ENCODE measurements at places on chromosomes 4 and X.
A peak's percentile ranks its signal among the peaks of the same experiment; 100 is the strongest.

DNA sequence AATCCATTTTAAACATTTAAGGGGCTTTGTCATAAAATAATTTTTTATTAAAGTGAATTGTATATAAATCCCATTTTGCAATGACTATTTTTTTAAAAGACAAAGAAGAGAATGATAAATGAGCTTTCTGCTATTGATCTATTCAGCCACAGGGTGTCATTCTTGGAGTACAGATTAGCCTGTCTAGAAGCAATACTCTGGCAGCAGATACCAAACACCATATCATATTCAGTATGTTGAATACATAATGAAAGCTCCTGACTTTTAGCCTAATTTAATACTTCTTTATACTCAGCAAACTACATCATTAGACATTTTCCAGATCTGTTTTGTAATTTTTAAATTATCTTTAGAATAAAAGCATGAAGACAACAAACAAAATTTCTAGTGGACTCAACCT lies 496.3 kb downstream of the PDGFC start:
- no peak for DNase-seq

DNA sequence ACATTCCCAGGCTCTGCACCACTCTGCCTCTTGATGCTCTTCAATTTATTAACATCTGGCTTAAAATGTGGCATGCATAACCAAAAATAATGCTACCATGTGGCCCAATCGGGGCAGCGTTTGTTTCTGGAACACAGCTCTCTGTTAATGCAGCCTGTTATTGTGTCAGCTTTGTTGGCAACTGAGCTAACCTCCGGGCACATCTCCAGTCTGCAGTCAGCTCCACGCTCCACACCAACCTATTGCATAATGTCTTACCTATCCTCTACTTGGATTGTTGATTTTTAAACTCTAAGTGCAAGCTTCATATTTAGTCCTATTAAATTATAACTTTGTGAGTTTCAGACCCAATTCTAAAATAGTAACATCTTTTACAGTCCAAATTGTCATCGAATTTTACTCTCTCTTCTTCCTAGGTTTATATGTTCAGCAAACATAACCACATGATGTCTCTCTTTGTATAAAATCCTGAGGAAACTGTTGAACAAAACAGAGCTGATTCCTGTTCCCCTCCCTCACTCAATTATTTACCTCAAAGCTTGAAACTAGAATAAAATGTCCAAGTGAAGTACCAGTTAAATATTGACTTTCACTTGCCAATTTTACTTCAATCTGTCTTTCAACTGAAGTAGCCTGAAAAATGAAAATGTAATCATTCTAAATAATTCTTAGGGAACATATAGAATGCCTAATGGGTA lies 92.2 kb upstream of the RAPGEF2 start:
- DNase-seq: no peak

- no peak for DNase-seq
Observed at GRCh38 chrX:116236666-116237065, 66.1 kb downstream of the AGTR2 start.

GRCh38 chr4:70670332-70671014 lies 4.2 kb upstream of the JCHAIN start:
- DNase-seq: no peak

DNA sequence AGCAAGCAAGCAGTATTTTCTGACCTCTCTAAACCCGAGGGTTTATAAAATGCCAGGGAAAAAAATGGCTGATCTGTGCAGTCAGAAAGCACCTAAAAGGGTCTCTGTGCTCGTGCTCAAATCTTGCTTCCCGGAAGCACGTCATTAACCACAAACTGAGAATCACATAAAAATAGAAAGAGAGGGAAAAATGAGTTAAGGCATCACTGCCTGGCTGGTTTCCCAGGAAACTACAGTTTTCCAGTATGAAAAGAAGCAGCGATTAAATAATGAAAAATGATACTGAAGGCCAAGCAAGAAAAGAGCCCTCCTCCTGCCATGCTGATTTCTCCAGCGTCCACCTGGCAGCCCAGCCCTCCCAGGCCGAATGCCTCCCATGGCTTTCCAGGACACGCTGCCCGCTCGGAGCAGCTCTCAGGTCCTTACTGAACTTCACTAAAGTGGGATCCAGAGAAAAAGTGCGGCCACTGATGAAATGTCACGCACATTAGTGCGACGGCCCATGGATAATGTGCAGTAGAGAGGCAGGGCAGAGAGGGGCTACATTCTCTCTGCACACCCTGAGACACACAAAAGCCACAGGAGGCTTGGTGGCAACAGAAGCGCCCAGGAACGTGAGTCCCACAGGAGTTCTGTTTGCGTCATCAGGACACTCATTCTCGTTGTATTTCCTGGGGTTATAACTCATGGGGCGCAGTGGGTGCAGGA lies 80.4 kb downstream of the WFS1 start:
- DNase-seq: no peak

DNA sequence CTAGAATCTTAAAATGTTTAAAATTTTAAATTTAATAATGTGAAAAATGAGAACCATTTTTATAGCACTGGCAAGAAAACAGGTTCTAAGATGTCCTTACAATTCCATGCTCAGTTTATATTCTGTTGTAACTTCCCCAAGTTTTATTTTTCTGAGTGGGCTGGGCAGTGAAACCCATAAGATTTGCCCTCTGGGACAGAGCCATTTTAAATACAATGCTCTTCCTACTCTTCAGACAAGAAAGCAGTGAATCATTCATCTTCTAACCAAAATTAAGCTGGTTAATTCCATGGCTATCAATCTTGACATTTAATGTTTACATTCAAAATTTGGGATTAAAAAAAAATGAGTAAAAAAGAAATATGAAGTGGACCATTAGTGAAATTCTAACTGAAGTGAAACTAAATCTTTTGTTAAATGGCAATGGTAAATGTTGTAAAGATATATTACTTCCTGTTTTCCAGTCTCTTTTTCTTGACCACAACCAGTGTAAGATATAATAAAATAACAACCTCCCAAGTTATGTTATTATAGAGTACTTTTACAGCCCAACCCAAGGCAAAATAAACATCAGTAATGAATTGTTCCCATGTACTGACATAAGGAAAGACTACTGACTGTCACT lies 37.2 kb upstream of the PTPN13 start:
- no peak for DNase-seq

- DNase-seq: no peak
Observed at GRCh38 chr4:149980941-149981340, 97.3 kb upstream of the DCLK2 start.

GRCh38 chr4:7757501-7758471 lies 181.9 kb downstream of the AFAP1 start:
- no peak for DNase-seq

GRCh38 chr4:15043226-15043625 lies 40.9 kb downstream of the CPEB2 start:
- no peak for DNase-seq

- no peak for DNase-seq
Observed at GRCh38 chr4:86184216-86184900, 175.5 kb downstream of the MAPK10 start.

GRCh38 chr4:86910369-86910768 lies 18.1 kb upstream of the C4orf36 start:
- no peak for DNase-seq

- DNase-seq: no peak
Observed at GRCh38 chrX:66039944-66040343, at the start of gene VSIG4. Gene VSIG4, minus strand, starts transcription at chrX:66040080. Its CDS starts 82 bp downstream, at chrX:66039998.

GRCh38 chrX:152733261-152733975 lies at the start of the genes CSAG1 and MAGEA12:
Gene CSAG1, minus strand, starts transcription at chrX:152733721. Its CDS starts 1,261 bp downstream, at chrX:152732460.
Gene MAGEA12, plus strand, starts transcription at chrX:152733757. Its CDS starts 2,405 bp downstream, at chrX:152736162.
- DNase-seq: no peak

DNA sequence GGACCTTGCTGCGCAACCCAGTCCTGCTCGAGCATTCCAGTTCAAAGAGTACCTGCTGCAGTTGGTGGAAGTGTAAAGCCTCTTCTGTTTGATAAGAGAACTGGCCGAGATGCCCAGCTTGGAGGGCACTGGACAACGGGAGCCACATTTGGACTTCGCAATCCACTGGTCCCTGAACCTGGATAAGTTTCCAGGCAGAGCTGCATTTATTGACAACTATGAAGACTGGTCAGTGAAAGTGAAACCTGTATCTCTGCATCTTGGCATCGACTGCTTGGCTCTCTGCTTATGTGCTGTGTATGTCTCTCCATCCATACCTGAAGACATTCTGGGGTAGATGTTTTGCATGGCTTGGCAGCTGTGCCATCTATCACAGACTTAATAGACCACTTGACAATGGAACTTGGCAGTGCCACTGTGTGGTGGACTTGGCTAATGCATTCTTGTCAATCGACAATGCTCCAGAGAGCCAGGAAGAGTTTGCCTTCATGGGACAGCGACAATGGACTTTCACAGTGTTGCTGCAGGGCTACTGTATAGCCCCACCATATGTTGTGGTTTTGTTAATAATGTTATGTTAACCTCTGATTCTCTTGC lies 43.5 kb upstream of the ZBTB33 start:
- no peak for DNase-seq

- peak; percentile 4 for DNase-seq
Observed at GRCh38 chrX:39969099-39969818, 128.5 kb downstream of the BCOR start.

GRCh38 chrX:107298276-107298675 lies 91.9 kb downstream of the DNAAF6 start:
- DNase-seq: no peak

GRCh38 chr4:175411251-175411650 lies 400.8 kb downstream of the GPM6A start:
- no peak for DNase-seq

- DNase-seq: no peak
Observed at GRCh38 chr4:114599903-114600552, 1.4 kb downstream of the UGT8 start.

DNA sequence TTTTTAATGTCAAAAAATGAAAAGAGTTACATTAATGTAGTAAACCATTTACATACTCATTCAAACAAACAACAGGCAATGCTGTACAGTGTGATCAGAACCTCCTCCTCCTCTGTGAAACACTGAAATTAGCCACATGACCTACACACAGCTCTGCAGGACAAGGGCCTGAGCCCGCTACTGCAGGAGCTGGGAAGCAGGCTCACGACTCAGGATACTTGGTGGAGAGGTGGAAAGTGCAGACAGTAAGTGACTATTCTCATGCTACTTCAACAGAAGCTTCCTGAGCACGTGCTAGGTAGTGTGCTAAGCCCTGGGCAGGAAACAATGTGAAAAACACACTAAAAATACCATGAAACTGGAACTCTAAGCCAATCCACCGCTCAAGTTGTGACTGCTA lies 56.8 kb downstream of the TAPT1 start:
- DNase-seq: no peak

DNA sequence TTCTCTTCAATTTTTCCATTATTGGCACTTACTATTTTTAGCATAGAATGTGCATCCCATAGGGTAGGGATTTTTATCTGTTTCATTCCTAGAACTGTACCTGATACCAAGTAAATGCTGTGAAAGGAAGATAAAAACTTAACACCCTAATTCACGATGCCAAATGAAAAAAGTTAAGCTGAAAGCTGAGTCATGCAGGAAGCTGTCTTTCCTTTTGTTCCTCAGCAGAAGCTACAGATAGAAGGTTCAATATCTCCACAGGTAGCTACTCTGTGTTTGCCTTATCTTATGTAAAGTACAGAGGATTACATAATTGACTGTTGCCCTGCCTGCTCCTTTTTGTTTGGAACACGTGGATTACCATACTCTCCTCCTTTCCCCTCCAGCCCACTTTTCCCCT lies 77.0 kb downstream of the LRP2BP start:
- DNase-seq: no peak

DNA sequence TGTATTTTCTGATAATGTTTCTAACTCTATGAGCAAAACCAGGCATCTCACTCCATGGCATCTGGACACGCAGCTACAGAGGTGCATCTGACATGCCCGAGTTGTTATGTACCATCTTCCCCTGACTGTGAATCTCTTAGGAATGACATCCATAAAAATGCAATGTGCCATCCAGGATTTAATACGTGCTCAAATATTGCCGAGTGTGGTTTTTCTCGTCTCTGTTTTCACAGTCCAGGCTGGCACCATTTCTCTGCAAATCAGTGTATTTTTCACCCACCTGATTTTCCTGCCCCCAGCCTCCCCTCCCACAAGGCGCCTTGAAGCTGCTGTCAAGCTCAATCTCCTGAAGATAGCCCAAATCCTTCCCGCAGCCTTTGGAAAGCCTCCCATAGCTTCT lies 154.6 kb downstream of the DHRSX start:
- no peak for DNase-seq

GRCh38 chr4:121838136-121838535 lies 14.5 kb upstream of the CCNA2 start:
- no peak for DNase-seq

- no peak for DNase-seq
Observed at GRCh38 chr4:54992266-54992665, 133.1 kb downstream of the KDR start.

DNA sequence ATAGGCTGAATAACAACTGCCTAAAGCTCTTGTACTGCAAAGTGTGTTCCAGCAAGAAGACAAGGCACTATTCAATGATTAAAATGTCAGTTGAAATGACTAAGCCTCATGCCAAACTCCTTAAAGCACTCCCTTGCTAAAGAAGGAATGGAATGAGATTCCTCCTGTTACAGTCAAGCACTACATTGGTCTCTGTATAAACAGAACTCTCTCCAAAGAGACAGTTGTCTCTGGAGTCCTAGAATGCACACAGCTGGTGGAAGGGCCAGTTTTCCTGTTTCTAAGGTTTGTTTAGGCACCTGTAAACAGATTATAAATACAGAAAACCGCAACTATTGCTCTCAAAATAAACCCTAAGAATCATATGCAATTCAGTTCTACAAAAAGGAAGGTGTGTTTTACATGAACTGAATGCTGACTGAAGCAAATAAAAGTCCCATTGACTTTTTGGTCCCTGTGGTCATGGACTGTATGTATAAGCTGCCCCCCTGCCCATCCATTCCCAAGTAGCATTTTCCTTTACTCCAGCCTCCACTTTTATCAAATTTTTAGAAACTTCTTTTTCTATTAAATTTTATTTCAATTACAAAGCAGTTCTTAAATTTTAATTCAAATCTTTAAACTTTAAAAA lies 47.0 kb downstream of the FAT1 start:
- no peak for DNase-seq

GRCh38 chr4:4625488-4625887 lies 83.6 kb upstream of the STX18 start:
- no peak for DNase-seq

- DNase-seq: no peak
Observed at GRCh38 chr4:115781528-115782146, 668.2 kb upstream of the NDST4 start.

DNA sequence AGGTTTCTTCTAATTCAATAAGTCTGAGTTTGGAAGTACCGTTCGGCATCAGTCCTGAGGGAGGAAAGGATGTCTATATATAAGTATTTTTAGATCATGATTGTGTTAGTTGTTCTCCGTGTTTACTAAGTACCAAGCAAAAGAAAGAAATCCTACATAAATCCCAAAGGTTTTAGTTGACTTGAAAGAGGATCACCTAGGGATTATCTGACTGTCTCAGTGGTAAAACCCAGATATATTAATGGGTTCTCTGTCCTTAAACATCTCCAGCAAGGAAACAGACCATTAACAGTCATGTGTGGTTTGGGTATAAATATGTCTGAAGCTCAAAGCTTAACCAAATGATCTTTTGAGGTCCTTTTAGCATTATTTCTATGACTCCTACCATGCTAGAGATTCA lies 207.1 kb upstream of the RASGEF1B start:
- DNase-seq: no peak

- no peak for DNase-seq
Observed at GRCh38 chrX:128106630-128107029, 54.4 kb upstream of the ACTRT1 start.

All from activated T-helper 1 cell treated with anti-CD3 and anti-CD28 coated beads, Interleukin-2, amount 50 U/mL, for 16 hours (primary cell).